ENCODE measurements at places on chromosomes 1 and 21. TPM values are rescaled to one million over a fixed set of nuclear protein-coding genes. Genes with fewer than 3 reads are reported as not detected.

The S100A7 gene
- not detected for total RNA-seq

DNA sequence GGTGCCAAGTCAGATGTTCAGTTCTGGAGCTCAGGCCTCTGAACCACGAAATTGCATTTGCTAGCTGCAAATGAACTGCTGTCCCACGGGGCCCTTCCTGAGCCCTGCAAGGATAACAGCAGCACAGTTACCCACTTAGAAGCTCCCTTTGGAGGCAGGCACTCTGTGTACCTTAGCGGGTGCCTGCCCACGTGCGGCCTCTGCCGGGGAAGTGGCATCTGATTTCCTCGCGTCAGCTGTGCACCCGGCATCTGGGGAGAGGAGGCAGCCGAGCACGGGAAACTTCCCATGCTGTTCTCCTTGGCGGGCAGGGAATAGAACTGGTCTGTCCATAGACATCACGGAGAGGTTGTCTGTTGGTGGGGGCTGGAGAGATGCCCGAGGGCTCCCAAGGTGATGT, 148.0 kb upstream of the C1orf174 start:
- DNase-seq, result no peak
- no peaks in the 10 kb centered on the region for H3K36me3 ChIP-seq
- peaks cover 40% of the 10 kb centered on the region for H3K27me3 ChIP-seq
- H3K4me1 ChIP-seq, result no peaks in the 10 kb centered on the region
- H3K27ac ChIP-seq, result no peak overlapping the region

- peaks cover 10% of the 10 kb centered on the region for H3K4me1 ChIP-seq
- H3K27me3 ChIP-seq, result peaks cover 33% of the 10 kb centered on the region
- no peak overlapping the region for H3K4me3 ChIP-seq
Observed at GRCh38 chr21:43362321-43362791, 64.6 kb downstream of the SIK1 start.

The TSPEAR gene
- not detected for total RNA-seq

GRCh38 chr1:44431861-44432260, 26.8 kb downstream of the RNF220 start:
- H3K4me1 ChIP-seq, result peaks cover 10% of the 10 kb centered on the region
- H3K4me3 ChIP-seq, result no peak overlapping the region
- no peak overlapping the region for H3K27ac ChIP-seq
- H3K27me3 ChIP-seq, result peaks cover 35% of the 10 kb centered on the region
- H3K36me3 ChIP-seq, result no peaks in the 10 kb centered on the region
- DNase-seq, result no peak

The SLC6A17 gene
- 0.11 TPM for total RNA-seq

- no peak for DNase-seq
- no peaks in the 10 kb centered on the region for H3K4me1 ChIP-seq
- H3K27me3 ChIP-seq, result no peaks in the 10 kb centered on the region
- H3K27ac ChIP-seq, result no peak overlapping the region
- no peaks in the 10 kb centered on the region for H3K36me3 ChIP-seq
Observed at GRCh38 chr1:248791010-248791409, 34.7 kb downstream of the SH3BP5L start.

DNA sequence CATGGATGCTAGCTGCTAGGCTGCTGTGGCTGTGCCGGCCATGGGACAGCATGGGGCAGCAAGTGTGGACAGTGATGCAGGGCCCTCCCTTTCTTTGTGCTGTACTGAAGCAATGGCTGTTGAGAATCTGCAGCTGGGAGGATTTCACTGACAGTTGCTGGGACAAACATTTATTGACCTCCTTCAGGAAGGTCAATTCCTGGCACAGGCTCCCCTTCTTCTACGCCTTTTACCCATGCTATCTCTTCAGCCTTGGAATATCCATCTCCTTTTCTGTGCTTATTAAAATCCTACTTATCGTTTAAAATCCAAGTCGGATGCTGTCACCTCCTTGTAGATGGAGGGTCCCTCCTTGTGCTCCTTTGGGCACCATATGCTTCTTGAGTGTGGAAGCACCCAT, 213.1 kb upstream of the USP24 start:
- H3K27me3 ChIP-seq, result no peaks in the 10 kb centered on the region
- no peak for DNase-seq
- H3K36me3 ChIP-seq, result no peaks in the 10 kb centered on the region

- H3K4me1 ChIP-seq, result no peaks in the 10 kb centered on the region
- H3K27me3 ChIP-seq, result no peaks in the 10 kb centered on the region
- H3K36me3 ChIP-seq, result no peaks in the 10 kb centered on the region
Observed at GRCh38 chr1:189616893-189617292, 860.8 kb downstream of the BRINP3 start.

DNA sequence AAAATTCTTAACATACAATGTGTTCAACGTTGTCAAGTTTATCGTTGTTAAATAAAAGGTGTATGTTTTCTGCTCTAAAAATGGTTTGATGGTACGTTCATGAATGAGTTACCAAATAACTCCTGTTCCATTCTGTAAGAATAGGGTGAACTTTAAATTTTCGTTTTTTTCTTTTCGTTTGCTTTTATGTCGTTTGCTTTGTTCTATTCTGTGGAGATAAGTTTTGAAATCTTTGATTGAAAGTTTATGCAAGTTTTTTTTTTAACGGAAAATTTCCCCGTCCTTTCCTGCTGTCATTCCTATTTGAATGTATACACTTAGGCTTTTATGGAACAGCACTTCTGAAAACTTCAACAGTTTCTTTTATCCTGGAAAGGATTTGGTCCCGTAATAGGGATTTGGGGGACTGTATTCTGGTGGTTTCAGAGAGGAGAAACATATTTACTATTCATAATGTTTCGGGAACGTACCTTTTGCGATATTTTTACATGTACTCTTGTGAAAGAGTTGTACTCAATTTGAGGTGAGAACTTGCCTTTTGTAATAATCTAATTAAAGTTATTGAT, 1.7 kb downstream of the DR1 start:
- H3K27me3 ChIP-seq, result no peaks in the 10 kb centered on the region
- peak overlapping the region; percentile 96 for H3K4me3 ChIP-seq
- peaks cover 2% of the 10 kb centered on the region for H3K36me3 ChIP-seq
- peaks cover 25% of the 10 kb centered on the region for H3K4me1 ChIP-seq

GRCh38 chr1:204821476-204821875, 49.2 kb upstream of the NFASC start:
- no peak overlapping the region for H3K4me3 ChIP-seq
- no peaks in the 10 kb centered on the region for H3K36me3 ChIP-seq
- H3K27ac ChIP-seq, result no peak overlapping the region

DNA sequence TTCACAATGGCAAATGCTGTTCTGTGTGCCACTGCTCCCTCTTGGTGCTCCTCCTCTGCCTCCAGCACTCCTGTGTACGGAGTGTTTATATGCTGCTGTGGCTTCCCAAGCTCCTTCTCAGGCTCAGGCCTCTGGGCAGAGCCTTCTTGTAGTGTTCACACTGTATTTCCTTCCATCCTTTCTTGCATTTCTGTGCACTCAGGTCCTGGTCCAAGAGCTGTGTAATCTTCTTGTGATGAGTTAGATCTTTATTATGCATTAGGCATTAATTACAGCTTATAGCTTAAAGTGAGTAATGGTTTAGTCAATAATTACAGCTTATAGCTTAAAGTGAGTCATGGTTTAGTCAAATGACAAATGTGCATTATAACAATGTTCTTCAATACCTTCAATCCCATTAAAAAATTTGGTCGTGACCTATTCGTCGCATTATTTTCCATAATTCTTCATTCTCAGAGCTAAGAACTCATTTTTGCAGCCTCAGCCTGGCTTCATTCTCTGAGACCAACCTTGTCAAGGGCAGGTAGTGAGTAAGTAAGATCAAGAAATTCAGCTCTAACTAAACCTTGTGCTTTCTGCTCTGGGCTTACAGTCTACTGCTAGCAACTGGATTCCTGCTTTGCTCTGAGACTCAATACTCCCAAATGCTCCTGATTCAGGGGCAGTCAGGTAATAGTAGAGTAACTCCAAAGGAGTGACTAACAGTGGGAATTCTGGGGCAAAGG, 154.5 kb upstream of the SPAG17 start:
- no peaks in the 10 kb centered on the region for H3K36me3 ChIP-seq
- H3K4me1 ChIP-seq, result peaks cover 3% of the 10 kb centered on the region
- no peak for DNase-seq
- H3K27me3 ChIP-seq, result peaks cover 11% of the 10 kb centered on the region

GRCh38 chr1:34843392-34844251, 15.9 kb downstream of the SMIM12 start:
- H3K27me3 ChIP-seq, result peaks cover 3% of the 10 kb centered on the region
- H3K4me1 ChIP-seq, result peaks cover 79% of the 10 kb centered on the region

The ATF3 gene
- total RNA-seq, result 14.6 TPM

DNA sequence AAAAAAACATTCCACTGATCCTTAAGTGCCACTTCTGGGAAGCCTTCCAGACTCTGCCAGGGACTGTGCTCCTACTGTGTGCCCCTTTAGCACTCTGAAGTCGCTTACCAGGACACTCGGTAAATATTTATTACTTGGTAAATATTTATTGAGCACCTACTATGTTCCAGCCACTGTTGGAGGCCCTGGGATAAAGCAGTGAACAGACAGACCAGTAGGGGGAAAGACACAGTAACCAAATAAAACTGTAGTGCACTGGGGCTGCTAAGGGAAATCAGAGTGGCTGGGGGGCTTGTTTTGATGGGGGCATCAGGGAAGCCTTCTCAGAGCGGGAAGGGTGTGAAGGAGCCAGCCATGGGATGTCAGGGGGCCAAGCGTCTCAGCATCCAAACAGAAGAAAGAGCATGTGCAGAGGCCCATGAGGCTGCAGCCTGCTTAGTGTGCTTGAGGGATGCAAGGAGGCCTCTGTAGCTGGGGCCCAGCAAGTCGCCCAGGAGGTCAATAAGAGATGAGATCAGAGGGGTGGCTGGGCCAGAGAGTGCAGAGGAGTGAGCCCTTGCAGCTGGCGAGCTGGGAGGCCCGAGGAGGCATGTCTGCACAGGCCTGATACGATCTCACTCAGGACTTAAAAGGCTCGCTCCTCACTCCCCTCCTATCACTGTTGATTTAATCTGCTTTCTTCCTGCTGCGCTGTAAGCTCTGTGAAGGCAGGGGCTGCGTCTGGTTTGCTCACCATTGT, 28.6 kb downstream of the KAZN start:
- H3K36me3 ChIP-seq, result no peaks in the 10 kb centered on the region
- DNase-seq, result no peak
- H3K27ac ChIP-seq, result no peak overlapping the region
- H3K4me1 ChIP-seq, result peaks cover 12% of the 10 kb centered on the region

Measured in progenitor cell of endocrine pancreas (in vitro differentiated cells).